ENCODE measurements at places on chromosomes 11 and 22. TPM values are rescaled to one million over a fixed set of nuclear protein-coding genes. Genes with fewer than 3 reads are reported as not detected.

DNA sequence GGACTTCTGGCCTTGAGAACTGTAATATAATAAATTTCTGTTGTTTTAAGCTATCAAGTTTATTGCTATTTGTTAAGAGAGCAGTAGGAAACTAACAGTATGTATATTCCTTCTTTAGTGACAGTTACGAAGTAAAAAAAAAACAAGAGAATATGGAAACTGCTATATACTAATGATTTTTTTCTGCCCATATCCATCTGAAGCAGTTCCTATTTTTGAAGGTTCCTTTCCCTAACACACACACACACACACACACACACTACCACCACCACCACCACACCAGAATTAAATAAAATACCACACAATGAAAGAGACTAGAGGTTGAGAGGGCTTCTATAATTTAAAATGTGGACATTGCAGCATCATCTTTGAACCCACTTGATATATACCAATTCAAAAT is 44.4 kb upstream of the CARD18 start:
- H3K36me3 ChIP-seq: no peaks in the 10 kb centered on the region
- no peak overlapping the region for H3K4me3 ChIP-seq
- DNase-seq: no peak
- no peak overlapping the region for H3K27ac ChIP-seq

CADM1 gene
- total RNA-seq: 0.24 TPM

SEPTIN3 gene
- total RNA-seq: 1.0 TPM

- no peak overlapping the region for H3K27ac ChIP-seq
- no peak for DNase-seq
- H3K27me3 ChIP-seq: peaks cover 13% of the 10 kb centered on the region
- no peaks in the 10 kb centered on the region for H3K36me3 ChIP-seq
These were observed 30.1 kb downstream of the ANO1 start for GRCh38 chr11:70108250-70108649.

CLMP gene
- 0.15 TPM for total RNA-seq

SEC14L6 gene
- total RNA-seq: not detected

- H3K27ac ChIP-seq: no peak overlapping the region
- no peaks in the 10 kb centered on the region for H3K4me1 ChIP-seq
- no peak for DNase-seq
- H3K27me3 ChIP-seq: no peaks in the 10 kb centered on the region
- H3K4me3 ChIP-seq: no peak overlapping the region
- peaks cover 27% of the 10 kb centered on the region for H3K36me3 ChIP-seq
These were observed 33.9 kb downstream of the TSG101 start for GRCh38 chr11:18492888-18493287.

GRCh38 chr11:87300640-87301380 is 263.1 kb downstream of the TMEM135 start:
- peaks cover 1% of the 10 kb centered on the region for H3K36me3 ChIP-seq
- no peaks in the 10 kb centered on the region for H3K27me3 ChIP-seq
- H3K4me1 ChIP-seq: peaks cover 3% of the 10 kb centered on the region
- H3K27ac ChIP-seq: no peak overlapping the region
- DNase-seq: no peak
- H3K4me3 ChIP-seq: no peak overlapping the region

- H3K27me3 ChIP-seq: no peaks in the 10 kb centered on the region
- H3K36me3 ChIP-seq: no peaks in the 10 kb centered on the region
- H3K4me1 ChIP-seq: no peaks in the 10 kb centered on the region
- DNase-seq: no peak
- no peak overlapping the region for H3K4me3 ChIP-seq
These were observed 31.6 kb downstream of the OSBPL5 start for GRCh38 chr11:3133261-3134217.

SLC15A3 gene
- total RNA-seq: 5.6 TPM

DNA sequence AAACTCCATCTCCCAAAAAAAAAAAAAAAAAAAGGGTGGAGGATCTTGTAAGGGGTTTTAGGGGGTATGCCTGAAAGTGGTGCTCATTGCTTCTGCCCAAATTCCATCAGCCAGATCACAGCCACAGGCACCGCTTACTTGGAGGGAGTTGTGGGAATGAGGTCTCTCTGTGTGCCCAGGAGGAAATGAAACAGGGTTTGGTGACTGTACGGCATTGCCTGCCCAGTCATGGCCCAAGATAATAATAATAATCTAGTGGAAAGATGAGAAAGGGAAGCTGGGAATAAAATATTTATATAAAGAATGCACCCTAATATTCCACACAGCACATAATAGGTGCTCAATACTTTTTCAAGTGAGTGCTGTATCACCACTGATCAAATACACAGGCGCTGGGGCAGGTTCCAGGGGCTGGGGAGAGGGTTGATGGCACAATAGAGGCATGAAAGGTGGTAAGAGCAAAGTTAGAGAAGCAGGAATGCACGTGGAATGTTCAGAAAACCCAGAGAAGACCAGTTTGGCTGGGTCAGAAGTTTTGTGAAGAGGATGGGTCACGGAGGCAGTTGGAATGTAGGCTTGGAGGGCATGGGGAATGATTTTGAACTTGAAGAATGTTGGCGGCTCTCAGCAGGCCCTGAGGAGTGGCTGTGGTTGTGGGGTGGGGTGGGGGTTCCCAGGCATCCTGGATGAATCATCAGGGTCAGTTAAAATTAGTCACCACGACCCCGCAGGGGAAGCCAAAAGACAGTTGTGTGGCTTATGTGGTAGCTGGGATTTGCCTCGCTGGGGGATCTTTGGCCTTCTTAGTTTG is 12.5 kb upstream of the MB start:
- peak; percentile 75 for DNase-seq
- H3K4me1 ChIP-seq: peaks cover 24% of the 10 kb centered on the region
- no peak overlapping the region for H3K4me3 ChIP-seq
- H3K36me3 ChIP-seq: no peaks in the 10 kb centered on the region
- no peaks in the 10 kb centered on the region for H3K27me3 ChIP-seq

DNA sequence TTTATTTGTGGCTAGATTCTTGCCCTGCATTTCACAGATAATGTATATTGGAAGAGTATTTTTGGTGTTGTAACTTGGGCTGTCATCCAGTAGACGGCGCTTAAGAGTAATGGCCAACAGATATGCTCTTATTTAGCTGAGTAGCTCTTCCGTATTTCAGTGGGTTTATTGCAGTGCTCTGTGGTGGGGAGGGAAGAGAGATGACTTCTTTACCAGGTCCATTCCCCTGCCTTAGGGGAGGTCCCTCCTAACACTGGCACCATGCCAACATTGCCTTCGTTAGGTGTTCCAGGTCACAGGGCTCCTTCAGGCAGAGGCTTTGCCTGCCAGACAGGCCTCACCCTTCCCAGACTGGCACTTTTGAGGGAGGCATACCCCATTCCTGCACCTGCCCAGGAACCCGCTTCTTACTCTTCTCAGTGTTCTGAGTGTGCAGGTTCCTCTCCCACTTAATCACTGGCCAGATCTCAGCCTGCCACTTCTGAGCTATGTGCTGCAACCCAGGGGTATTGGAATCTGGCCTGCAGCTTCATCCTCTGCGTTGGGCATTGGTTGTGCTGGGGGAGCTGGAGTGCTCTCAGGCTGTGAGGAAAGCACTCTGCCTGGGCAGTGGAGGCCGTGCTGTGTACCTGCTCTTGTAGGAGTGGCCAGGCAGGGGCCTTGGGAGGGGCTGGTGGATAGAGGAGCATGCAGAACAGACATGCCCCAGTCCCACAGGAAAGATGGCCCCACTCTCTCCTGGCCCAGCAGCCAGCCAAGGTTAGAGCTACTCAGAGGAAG is 29.4 kb upstream of the SLN start:
- no peaks in the 10 kb centered on the region for H3K36me3 ChIP-seq
- DNase-seq: peak; percentile 21
- H3K4me3 ChIP-seq: no peak overlapping the region
- no peaks in the 10 kb centered on the region for H3K4me1 ChIP-seq
- no peak overlapping the region for H3K27ac ChIP-seq

- H3K36me3 ChIP-seq: peaks cover 23% of the 10 kb centered on the region
- H3K27ac ChIP-seq: peak overlapping the region; percentile 80
- DNase-seq: no peak
- H3K4me1 ChIP-seq: peaks cover 73% of the 10 kb centered on the region
- H3K27me3 ChIP-seq: no peaks in the 10 kb centered on the region
- no peak overlapping the region for H3K4me3 ChIP-seq
These were observed 38.5 kb downstream of the MED15 start for GRCh38 chr22:20545681-20546521.

OR9Q1 gene
- not detected for total RNA-seq

DNA sequence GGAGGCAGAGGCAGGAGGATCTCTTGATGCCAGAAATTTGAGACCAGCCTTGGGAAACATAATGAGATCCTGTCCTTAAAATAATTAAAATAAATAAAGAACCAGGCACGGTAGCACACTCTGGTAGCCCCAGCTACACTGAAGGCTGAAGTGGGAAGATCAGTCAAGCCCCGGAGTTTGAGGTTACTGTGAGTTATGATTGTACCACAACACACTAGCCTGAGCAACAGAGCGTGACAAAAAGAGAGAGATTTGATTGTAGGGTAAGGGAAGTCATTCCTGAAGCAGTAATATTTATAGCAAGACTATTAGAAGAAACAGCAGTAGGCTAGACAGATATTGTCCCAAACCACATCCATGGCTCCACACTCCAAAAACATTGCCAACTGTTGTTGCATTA is 1408.4 kb upstream of the TENM4 start:
- H3K4me1 ChIP-seq: no peaks in the 10 kb centered on the region
- no peak overlapping the region for H3K27ac ChIP-seq
- H3K4me3 ChIP-seq: no peak overlapping the region
- H3K27me3 ChIP-seq: no peaks in the 10 kb centered on the region
- DNase-seq: no peak

HORMAD2 gene
- not detected for total RNA-seq

DDIAS gene
- total RNA-seq: 18.0 TPM

CALCB gene
- total RNA-seq: 12.1 TPM

DNA sequence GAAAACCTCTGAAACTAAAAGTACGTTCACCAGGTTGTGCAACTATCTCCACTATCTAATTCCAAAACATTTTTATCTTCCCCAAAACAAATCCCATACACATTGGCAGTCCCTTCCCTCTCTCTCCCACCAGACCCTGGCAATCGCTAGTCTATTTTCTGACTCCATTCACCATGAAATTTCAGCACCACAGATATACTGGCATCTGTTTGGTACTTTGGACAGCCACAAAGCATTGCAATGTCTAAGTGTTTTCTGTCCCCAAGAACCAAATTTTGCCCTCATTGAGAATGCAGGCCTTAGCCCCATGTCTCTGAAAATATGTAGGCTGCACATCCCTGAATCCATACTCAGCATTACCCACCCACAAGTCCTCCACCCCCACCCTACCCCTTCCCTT is 28.0 kb upstream of the KCNJ11 start:
- H3K27ac ChIP-seq: no peak overlapping the region
- DNase-seq: no peak
- peaks cover 27% of the 10 kb centered on the region for H3K27me3 ChIP-seq
- no peaks in the 10 kb centered on the region for H3K36me3 ChIP-seq
- no peak overlapping the region for H3K4me3 ChIP-seq

DNA sequence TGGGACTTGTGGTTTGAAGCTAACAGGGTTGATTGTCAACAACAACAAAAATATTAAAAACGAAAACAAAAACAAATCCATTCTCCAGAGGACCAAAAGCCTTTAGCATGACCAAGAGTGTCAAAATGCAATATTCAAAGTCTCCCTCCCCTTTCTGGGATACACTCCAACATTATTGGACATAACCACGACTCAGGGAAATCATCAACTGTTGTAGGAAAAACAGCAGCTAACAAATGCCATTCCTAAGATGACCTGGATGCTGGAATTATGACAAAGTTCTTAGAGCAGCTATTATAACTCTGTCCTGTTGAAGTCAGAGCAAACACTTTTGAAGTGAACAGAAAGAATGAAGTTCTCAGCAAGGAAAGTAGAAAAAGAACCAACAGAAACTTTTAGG is 143.0 kb downstream of the TMEM135 start:
- no peak for DNase-seq
- no peaks in the 10 kb centered on the region for H3K4me1 ChIP-seq
- no peak overlapping the region for H3K4me3 ChIP-seq
- H3K27me3 ChIP-seq: no peaks in the 10 kb centered on the region
- H3K36me3 ChIP-seq: peaks cover 31% of the 10 kb centered on the region
- no peak overlapping the region for H3K27ac ChIP-seq

GRCh38 chr22:47357493-47357892 is 595.0 kb downstream of the TBC1D22A start:
- no peak overlapping the region for H3K4me3 ChIP-seq
- H3K27ac ChIP-seq: no peak overlapping the region
- no peaks in the 10 kb centered on the region for H3K36me3 ChIP-seq
- no peak for DNase-seq
- no peaks in the 10 kb centered on the region for H3K4me1 ChIP-seq

GRCh38 chr11:124602193-124602592 is 9.0 kb upstream of the PANX3 start:
- H3K4me3 ChIP-seq: no peak overlapping the region
- no peaks in the 10 kb centered on the region for H3K4me1 ChIP-seq
- H3K27ac ChIP-seq: no peak overlapping the region
- peaks cover 12% of the 10 kb centered on the region for H3K27me3 ChIP-seq
- DNase-seq: no peak
- no peaks in the 10 kb centered on the region for H3K36me3 ChIP-seq

Measured in activated naive CD4-positive, alpha-beta T cell treated with anti-CD3 and anti-CD28 coated beads for 36 hours (primary cell).